Activated T-helper 2 cell treated with anti-CD3 and anti-CD28 coated beads, Interferon-gamma antibody, Interleukin-2, Interleukin-4, amounts not matched to agents 10 μg/mL and 5 μg/mL and 100 μg/mL, durations not matched to agents 14 hours and 24 hours and 36 hours (primary cell): ENCODE measurements at places on chromosomes 2 and 18. TPM values are rescaled to one million over a fixed set of nuclear protein-coding genes. Genes with fewer than 3 reads are reported as not detected.

- no peak overlapping the region for H3K27ac ChIP-seq
- no peaks in the 10 kb centered on the region for H3K4me1 ChIP-seq
- no peaks in the 10 kb centered on the region for H3K36me3 ChIP-seq
- DNase-seq: no peak
- peaks cover 6% of the 10 kb centered on the region for H3K27me3 ChIP-seq
- H3K4me3 ChIP-seq: no peak overlapping the region
Observed at GRCh38 chr2:238974501-238975166, 126.7 kb downstream of the TWIST2 start.

- H3K36me3 ChIP-seq: no peaks in the 10 kb centered on the region
- DNase-seq: no peak
- no peaks in the 10 kb centered on the region for H3K27me3 ChIP-seq
- no peak overlapping the region for H3K4me3 ChIP-seq
- H3K4me1 ChIP-seq: no peaks in the 10 kb centered on the region
Observed at GRCh38 chr18:61466736-61467135, 133.5 kb downstream of the CDH20 start.

GRCh38 chr2:172279813-172280212, 147.6 kb upstream of the ITGA6 start:
- no peak overlapping the region for H3K27ac ChIP-seq
- DNase-seq: no peak
- no peaks in the 10 kb centered on the region for H3K4me1 ChIP-seq

DNA sequence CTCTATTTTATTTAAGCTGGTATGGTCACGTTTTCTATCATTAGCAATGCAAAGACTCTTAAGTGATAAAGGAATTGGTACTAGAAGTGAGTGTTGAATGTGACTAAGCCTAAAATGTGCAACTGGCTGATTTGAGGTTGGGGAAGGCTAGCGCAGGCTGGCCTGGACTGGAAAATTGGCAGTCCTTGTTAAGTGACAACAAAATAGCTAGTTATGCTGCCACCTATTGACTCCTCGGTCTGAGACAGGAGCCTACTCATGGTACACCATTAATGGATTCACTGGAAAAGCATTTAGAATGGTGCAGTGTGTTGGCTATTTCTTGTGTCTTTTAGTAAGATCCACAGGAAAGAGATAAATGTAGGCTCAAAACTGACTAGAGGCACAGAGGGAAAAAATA, 5.7 kb upstream of the WIPF1 start:
- peaks cover 72% of the 10 kb centered on the region for H3K36me3 ChIP-seq
- no peaks in the 10 kb centered on the region for H3K27me3 ChIP-seq
- H3K4me1 ChIP-seq: peaks cover 79% of the 10 kb centered on the region
- no peak overlapping the region for H3K4me3 ChIP-seq
- no peak for DNase-seq

Gene COL4A4
- total RNA-seq: not detected in 2 replicates

DNA sequence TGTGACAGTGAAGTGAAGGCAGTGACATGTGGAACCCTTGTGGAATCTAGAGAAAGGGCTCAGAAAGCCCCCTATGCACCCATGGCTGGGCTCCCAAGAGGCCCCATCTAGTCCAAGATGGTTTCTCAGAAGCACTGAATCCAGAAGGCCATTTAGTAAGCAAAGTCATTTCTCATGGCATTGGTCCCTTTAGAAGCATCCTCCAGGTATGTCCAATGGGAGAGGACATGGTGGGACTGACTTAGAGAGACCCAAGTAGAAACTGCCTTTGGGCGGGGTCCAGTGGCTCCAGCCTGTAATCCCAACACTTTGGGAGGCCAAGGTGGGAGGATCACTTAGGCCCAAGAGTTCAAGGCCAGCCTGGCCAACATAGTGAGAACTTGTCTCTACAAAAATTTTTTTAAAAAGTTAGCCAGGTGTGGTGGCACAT, 72.5 kb upstream of the RMDN2 start:
- H3K36me3 ChIP-seq: no peaks in the 10 kb centered on the region
- peaks cover 8% of the 10 kb centered on the region for H3K4me1 ChIP-seq
- H3K27me3 ChIP-seq: peaks cover 3% of the 10 kb centered on the region
- DNase-seq: no peak

Gene RDH14
- 12.4 and 15.2 TPM in 2 replicates for total RNA-seq

Gene CRACDL
- 0.37 and 0.55 TPM in 2 replicates for total RNA-seq

- DNase-seq: peak; percentile 20
- no peak overlapping the region for H3K27ac ChIP-seq
- H3K27me3 ChIP-seq: no peaks in the 10 kb centered on the region
- peaks cover 38% of the 10 kb centered on the region for H3K4me1 ChIP-seq
- no peak overlapping the region for H3K4me3 ChIP-seq
Observed at GRCh38 chr2:45889053-45889452, 237.6 kb downstream of the PRKCE start.

- H3K4me1 ChIP-seq: peaks cover 26% of the 10 kb centered on the region
- H3K36me3 ChIP-seq: peaks cover 22% of the 10 kb centered on the region
- peaks cover 2% of the 10 kb centered on the region for H3K27me3 ChIP-seq
- no peak for DNase-seq
Observed at GRCh38 chr18:26091047-26091630, 726 bp upstream of the SS18 start.

- H3K27ac ChIP-seq: no peak overlapping the region
- H3K4me3 ChIP-seq: no peak overlapping the region
- peaks cover 8% of the 10 kb centered on the region for H3K4me1 ChIP-seq
- H3K36me3 ChIP-seq: no peaks in the 10 kb centered on the region
Observed at GRCh38 chr2:217736776-217737550, 265.8 kb downstream of the TNS1 start.

Gene GKN2
- not detected in 2 replicates for total RNA-seq

DNA sequence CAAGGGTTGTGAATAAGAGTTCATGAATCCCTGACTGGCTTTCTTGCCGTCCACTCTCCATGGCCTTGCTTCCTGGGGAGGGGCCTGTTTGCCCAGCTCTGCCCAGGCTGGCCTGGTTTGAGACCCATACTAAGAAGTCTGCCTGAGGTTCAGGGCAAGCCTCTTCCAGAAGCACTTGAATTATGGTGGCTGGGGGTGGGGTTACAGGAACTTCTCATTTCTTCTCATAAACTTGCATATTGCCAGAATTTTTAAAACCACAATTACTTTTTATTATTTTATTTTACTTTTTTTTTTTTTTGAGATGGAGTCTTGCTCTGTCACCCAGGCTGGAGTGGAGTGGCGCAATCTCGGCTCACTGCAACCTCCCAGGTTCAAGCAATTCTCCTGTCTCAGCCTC, 42.0 kb downstream of the GORASP2 start:
- H3K27me3 ChIP-seq: no peaks in the 10 kb centered on the region
- peaks cover 22% of the 10 kb centered on the region for H3K36me3 ChIP-seq
- DNase-seq: no peak
- no peak overlapping the region for H3K27ac ChIP-seq
- no peak overlapping the region for H3K4me3 ChIP-seq

DNA sequence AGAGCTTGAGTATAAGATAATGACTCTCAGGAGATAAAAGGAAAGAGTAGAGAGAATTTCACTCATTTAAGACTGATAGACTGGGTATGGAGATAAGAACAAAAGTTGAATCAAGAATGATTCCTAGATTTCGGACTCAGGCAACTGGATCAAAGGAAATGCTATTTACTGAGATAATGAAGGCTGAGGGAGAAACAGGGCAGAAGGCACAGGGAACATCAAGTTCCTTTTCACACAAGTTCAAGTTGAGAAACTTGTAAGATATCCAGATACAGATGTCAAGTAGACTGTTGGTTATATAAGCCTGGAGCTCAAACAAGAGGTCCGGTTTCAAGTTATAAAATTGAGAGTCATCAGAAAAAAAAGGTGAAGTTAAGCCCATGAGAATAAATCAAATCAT, 360.8 kb downstream of the TNS1 start:
- no peaks in the 10 kb centered on the region for H3K4me1 ChIP-seq
- no peak overlapping the region for H3K27ac ChIP-seq
- DNase-seq: no peak
- H3K27me3 ChIP-seq: no peaks in the 10 kb centered on the region
- H3K4me3 ChIP-seq: no peak overlapping the region

DNA sequence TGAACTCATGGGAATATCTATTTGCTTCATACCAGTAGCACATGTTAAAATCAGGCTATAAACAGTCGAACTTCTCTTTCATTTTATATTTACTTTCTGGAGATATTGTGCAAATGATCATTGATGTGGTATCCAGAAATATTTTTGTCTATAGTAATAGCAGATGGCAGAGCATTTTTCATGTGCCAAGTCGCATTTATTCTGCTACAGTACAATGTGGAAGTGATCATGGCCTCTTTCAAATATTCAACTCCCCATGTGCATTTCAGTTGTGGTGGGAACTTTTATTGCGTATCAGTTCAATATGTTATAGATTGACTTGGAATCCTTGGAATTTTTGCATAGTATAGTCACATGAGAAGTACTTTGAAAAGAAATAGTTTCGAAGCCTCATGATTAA, 57.4 kb downstream of the RHBDD1 start:
- no peaks in the 10 kb centered on the region for H3K27me3 ChIP-seq
- DNase-seq: no peak
- no peaks in the 10 kb centered on the region for H3K4me1 ChIP-seq
- H3K27ac ChIP-seq: no peak overlapping the region
- H3K4me3 ChIP-seq: no peak overlapping the region
- peaks cover 20% of the 10 kb centered on the region for H3K36me3 ChIP-seq

DNA sequence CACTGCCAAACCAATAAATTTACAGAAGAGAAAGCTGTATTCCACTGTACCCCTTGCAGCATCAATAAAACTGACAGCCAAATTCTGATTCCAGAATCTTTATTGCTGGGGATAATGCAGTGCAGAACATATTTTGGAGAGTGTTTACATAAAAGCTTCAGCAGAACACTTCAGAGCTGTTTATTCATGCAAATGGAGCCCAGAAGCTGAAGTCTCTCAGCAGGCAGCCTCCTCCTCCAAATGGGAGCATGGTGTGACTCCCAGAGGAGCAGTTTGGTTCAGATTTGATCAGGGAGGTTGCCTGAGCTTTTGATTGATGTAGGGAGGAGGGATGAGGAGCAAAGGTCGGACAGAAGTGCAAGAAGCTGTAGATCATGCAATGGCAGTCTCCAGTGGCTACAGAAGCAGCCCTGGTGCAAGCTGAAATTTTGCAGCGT, 22.4 kb downstream of the LHCGR start:
- no peaks in the 10 kb centered on the region for H3K4me1 ChIP-seq
- no peak for DNase-seq
- H3K27ac ChIP-seq: no peak overlapping the region
- no peaks in the 10 kb centered on the region for H3K27me3 ChIP-seq
- H3K36me3 ChIP-seq: no peaks in the 10 kb centered on the region
- no peak overlapping the region for H3K4me3 ChIP-seq

GRCh38 chr2:29238497-29238896, 123.3 kb downstream of the CLIP4 start:
- H3K27me3 ChIP-seq: peaks cover 7% of the 10 kb centered on the region
- H3K4me3 ChIP-seq: no peak overlapping the region
- H3K36me3 ChIP-seq: no peaks in the 10 kb centered on the region

Gene FHOD3
- total RNA-seq: not detected in 2 replicates

DNA sequence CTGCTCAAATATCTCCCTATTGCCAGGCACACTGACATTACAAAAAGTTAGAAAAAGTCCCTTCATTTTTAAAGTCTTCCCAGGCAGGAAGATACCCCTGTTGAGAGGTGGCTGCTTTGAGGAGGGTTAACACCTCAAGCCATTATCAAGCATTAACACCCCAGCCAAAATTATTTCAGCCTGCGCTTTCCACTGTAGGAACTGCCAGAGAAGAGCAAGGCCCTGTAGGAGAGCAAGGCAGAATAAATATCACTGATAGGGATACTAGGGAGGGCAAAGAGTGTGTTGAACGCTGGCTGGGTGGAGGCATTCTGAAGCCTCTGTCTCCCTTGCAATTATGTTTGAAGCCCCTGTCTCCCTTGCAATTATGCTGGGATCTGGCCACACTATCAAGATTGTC, 1020.7 kb upstream of the CELF4 start:
- H3K27ac ChIP-seq: no peak overlapping the region
- H3K4me1 ChIP-seq: peaks cover 3% of the 10 kb centered on the region
- no peak overlapping the region for H3K4me3 ChIP-seq
- no peaks in the 10 kb centered on the region for H3K36me3 ChIP-seq

GRCh38 chr18:44358402-44358801, 322.3 kb upstream of the SETBP1 start:
- H3K4me3 ChIP-seq: no peak overlapping the region
- H3K27me3 ChIP-seq: no peaks in the 10 kb centered on the region
- no peaks in the 10 kb centered on the region for H3K4me1 ChIP-seq
- no peaks in the 10 kb centered on the region for H3K36me3 ChIP-seq
- H3K27ac ChIP-seq: no peak overlapping the region

Gene SLC5A7
- not detected in 2 replicates for total RNA-seq

DNA sequence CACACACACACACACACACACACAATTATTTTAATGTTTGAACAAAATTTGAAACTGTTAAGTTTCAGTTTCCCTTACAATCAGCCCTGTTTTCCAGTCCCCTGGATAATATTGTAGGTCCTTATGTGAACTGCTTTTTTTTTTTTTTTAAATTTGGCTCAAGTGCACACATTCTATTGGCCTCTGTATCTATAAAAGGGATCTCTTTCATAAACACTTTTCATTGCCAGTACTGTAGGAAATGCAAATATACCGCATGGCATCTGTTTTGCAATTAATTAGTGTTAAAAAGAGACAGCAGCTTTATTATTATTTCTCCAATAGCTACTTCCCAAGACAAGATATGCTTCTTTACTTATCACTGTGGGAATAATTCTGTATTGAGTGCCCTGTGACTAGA, 738.7 kb downstream of the EPHA4 start:
- DNase-seq: no peak
- H3K4me1 ChIP-seq: no peaks in the 10 kb centered on the region
- no peaks in the 10 kb centered on the region for H3K36me3 ChIP-seq
- no peak overlapping the region for H3K4me3 ChIP-seq

Gene GPAT2
- total RNA-seq: 18.0 and 19.1 TPM in 2 replicates

Gene ZNF2
- total RNA-seq: 3.3 and 3.6 TPM in 2 replicates

- no peak overlapping the region for H3K4me3 ChIP-seq
- H3K4me1 ChIP-seq: peaks cover 21% of the 10 kb centered on the region
- H3K27me3 ChIP-seq: peaks cover 35% of the 10 kb centered on the region
- no peak overlapping the region for H3K27ac ChIP-seq
- no peak for DNase-seq
Observed at GRCh38 chr2:64296695-64297346, 152.6 kb upstream of the PELI1 start.

- peaks cover 17% of the 10 kb centered on the region for H3K36me3 ChIP-seq
- no peaks in the 10 kb centered on the region for H3K27me3 ChIP-seq
- DNase-seq: no peak
- no peak overlapping the region for H3K4me3 ChIP-seq
- peak overlapping the region; percentile 52 for H3K27ac ChIP-seq
- H3K4me1 ChIP-seq: peaks cover 21% of the 10 kb centered on the region
Observed at GRCh38 chr18:23341383-23341782, 111.7 kb upstream of the RIOK3 start.

GRCh38 chr2:17814601-17815000, 1.7 kb upstream of the MSGN1 start:
- H3K27me3 ChIP-seq: peaks cover 42% of the 10 kb centered on the region
- peaks cover 6% of the 10 kb centered on the region for H3K4me1 ChIP-seq
- H3K4me3 ChIP-seq: no peak overlapping the region
- no peaks in the 10 kb centered on the region for H3K36me3 ChIP-seq
- no peak overlapping the region for H3K27ac ChIP-seq
- DNase-seq: no peak

Gene MAL
- total RNA-seq: 101 and 117 TPM in 2 replicates

Gene RGPD4
- total RNA-seq: 0.07 TPM in 2 replicates

- H3K4me1 ChIP-seq: no peaks in the 10 kb centered on the region
- no peak for DNase-seq
- H3K4me3 ChIP-seq: no peak overlapping the region
- peak overlapping the region; percentile 61 for H3K27ac ChIP-seq
Observed at GRCh38 chr18:6920099-6920955, 190.8 kb downstream of the ARHGAP28 start.

Gene GPR75
- total RNA-seq: 2.4 TPM in 2 replicates
